ENCODE measurements at places on chromosomes 12 and 14.

DNA sequence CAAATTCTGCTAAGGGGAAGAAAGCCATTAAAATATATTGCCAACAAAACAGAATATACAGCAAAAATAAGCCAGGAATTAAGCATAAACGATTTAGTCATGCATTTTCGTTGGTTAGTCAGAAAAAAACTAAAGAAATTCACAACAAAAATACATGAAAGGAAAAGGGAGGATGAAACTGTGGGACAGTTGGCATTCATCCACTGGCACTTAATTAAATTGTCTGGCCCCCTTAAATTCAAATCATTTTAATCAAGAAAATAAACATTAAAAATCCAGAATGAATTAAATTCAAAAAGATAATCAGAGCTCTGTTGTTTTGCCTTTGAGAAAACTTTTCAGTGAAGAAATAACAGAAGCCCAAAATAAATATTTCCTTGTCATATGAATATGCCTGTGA, 264.6 kb upstream of the TMTC1 start:
- no peak for DNase-seq

DNA sequence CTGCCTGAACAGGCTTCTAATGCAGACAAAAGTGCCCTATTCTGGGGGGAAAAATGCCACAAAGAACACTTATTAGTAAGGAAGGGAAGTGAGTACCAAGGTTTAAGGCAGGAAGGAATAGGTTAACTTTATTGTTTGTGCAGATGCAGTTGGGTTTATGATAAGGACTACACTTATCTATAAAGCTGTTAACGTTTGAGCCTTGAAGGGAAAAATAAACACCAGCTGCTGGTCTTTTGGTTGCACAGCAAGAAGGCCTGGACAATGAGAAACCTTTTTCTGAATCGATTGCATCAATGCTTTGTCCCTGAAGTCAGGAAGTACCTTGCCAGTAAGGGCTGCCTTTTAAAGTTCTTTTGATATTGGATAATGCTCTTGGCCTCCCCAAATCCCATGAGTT, 407.8 kb downstream of the ATP23 start:
- no peak for DNase-seq

DNA sequence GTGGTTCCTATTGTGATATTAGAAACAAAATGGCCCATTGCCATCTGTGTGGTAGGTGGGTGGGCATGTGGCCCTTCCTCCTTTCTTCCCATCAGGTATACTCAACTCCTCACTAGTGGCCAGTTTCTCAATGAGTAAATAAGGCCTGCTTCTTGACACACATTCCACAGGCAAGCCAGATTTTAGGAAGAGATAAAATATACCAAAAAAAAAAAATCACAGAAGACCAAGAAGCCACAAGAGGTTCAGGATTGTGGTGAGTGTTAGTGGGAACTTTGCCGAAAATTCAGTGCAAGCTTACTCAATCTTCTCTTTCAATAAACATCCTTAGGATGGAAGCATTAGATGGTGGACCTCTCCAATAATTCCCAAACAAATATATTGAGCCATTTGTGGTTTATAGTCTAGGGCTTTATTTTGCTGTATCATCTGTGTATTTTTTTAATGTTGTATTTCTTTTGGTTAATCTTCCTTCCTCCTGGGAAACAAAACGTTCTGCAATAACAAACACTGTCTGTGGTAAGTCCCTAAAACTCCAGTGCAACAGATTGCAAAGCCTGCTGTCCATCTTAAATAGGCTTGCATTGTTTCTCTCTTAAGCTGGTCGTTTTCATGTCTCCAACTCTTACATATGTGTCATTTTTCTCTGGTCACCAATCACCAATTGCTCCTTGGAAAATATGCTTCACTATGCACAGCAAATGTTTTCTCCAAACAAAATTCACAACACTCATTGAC, 289.9 kb upstream of the KITLG start:
- no peak for DNase-seq

- no peak for DNase-seq
Measured at GRCh38 chr12:131026754-131027153, 73.0 kb downstream of the ADGRD1 start.

GRCh38 chr12:68636268-68636667, 25.6 kb downstream of the RAP1B start:
- DNase-seq, result no peak

DNA sequence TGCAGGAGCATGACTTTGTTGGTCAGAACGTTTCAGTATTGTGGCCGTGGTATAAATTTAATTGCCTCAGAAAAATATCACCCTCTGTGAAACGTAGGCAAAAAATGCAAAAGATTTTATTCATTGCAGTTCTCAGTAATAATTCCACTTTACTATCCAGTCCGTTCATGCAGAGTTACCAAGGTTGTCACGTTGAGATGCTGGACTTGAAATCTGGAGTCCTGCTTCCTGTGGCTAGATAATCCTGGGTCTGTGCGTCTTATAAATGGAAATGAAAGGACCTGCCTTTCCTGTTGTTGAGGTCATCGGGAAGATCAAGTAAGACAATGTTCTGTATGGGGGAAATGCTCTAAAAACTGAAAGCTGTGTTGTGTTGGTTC, 1.3 kb upstream of the AVPR1A start:
- DNase-seq, result no peak

- peak; percentile 2 for DNase-seq
Measured at GRCh38 chr14:33165144-33165925, 226.7 kb downstream of the NPAS3 start.

DNA sequence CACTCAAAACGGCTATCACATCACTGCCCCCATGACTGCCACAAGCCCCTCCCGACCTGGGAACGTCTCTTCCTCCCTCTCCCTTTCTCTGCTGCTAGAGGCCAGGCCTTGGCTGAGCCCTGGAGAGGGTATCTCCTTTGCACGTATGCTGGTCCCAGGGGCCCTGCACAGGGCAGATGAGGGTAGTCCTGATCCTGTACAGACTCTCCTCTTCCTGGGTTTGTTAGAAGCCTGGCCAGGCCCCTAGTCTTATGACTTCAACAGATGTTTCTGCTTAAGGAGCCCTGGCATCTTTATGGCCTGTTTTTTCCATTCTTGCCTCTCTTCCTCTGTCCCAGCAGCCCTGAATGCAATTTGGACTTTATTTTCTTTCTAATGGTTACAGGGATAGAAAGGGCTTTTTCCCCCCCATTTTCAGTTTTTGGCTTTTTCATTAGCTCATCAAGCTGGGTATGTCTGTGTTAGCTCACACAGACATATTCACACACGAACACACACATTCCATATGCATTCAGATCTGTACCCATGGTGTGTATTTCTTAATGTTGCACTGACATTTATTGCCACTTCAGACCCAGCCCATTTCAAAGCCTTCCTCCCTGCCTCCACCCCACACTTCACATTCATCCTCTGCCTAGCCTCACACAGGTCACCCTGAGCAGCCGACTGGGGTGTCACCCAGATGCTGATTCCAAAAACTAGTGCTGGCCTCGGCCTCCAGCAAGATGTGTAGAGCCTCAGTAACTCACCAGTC, 203.2 kb downstream of the ZFP36L1 start:
- no peak for DNase-seq

GRCh38 chr14:21264025-21264801, 5.0 kb downstream of the HNRNPC start:
- DNase-seq, result peak; percentile 60

DNA sequence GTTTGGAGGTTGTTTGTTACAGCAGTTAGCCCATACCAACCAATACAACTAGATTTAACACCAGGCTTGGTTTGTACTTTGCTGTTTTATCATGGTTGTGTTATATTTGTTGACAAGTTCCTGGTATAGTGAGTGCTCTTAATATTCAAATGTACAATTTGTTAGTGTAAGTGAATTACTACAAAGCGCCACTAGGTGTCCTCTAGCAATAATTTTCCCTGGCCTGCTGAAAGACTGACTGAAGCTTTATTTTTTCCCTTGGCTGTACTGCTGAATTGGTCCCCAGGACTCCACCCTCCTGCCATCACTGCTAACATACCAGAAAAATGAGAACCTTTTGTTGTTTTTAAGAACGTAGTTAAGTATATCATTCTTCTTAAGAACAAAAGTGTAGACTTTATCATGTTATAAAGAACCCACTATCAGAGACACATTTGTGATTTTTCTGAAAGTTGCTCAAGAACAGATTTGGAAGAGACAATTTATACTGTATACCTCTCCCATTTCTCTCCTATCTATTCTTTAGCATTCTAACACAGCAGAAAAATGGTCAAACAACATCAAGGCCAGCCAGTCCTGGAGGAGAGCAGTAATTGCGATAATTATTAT, 75.3 kb upstream of the FAR2 start:
- DNase-seq, result peak; percentile 87

DNA sequence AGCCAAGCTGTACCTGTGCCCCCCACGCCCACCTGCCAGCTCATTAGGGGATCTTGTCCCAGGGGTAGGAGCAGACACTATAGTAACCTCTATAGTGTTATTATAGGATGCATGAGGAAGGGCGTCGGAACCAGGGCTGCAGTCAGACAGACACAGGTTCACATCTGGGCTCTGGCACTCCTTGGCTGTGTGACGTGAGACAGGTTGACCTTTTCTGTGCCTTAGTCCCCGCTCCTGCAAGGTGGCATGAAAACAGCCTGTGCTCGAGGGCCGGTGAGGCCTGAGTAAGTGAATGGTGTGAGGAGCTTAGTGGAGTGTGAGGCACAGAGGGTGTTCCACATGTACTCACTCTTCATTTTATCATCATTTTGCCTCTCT, 19.0 kb downstream of the ASB2 start:
- no peak for DNase-seq

- DNase-seq, result no peak
Measured at GRCh38 chr12:126157575-126157966, 1092.3 kb downstream of the AACS start.

GRCh38 chr12:2722806-2723205, 72.0 kb upstream of the FKBP4 start:
- DNase-seq, result peak; percentile 82

GRCh38 chr12:40691913-40692764, at the start of gene CNTN1:
Gene CNTN1, plus strand, starts transcription at chr12:40692439.
- peak; percentile 12 for DNase-seq

GRCh38 chr14:89351516-89352404, 65.3 kb downstream of the FOXN3 start:
- peak; percentile 63 for DNase-seq

- DNase-seq, result no peak
Measured at GRCh38 chr14:79137045-79137430, 966.9 kb downstream of the NRXN3 start.

DNA sequence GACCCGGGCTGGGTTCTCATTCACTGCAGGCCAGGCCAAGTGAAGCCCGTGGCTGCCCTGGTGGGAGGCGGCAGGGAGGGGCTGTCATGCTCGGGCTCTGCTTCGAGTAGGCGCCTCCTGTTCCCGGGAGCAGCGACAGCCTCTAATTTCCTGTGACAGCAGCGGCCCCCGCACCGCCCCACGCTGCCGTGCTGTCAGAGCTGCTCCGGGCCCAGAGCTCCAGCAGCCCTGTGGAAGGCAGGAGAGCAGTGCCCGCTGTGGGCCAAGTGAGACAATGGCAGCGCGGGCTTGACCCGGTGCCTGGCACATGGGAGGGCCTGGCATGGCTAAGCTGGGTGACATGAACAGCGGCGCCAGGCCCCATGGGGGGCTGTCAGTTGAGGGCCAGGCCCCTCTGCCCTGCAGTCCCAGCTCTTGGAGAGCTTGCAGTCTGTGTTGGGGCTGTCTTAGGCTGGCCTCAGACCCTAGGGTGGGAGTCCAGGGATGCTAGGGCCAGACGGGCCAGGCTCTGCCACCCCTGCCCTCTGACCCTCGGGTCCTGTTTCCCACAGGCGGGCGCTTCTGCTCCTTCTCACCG, 5.1 kb downstream of the TRMT61A start:
- no peak for DNase-seq

DNA sequence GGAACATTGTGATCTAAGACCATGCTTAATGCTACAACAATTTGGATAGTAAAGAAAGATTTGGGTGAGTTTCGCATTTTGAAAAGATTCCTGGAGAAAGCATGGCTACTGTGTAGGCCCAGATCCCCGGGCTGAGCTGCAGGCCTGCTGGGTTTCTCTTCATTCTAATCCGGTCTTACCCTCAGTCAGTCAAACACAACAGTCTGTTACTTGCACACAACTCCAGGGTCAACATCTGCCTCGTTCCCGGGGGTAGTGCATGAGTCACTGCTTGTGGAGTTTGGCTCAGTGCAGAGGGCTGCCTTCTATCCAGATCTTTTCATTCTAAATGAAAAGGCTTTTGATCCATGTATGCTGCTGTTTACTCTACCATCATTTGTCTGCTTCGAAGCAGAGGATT, 60.4 kb upstream of the SEL1L start:
- no peak for DNase-seq

- no peak for DNase-seq
Measured at GRCh38 chr14:80464531-80465149, 253.3 kb upstream of the DIO2 start.

GRCh38 chr14:86933460-86933859, 1059.5 kb downstream of the GALC start:
- no peak for DNase-seq
